NCI-H1417 (cell line): ENCODE measurements at places on chromosomes 7 and 10.

DNA sequence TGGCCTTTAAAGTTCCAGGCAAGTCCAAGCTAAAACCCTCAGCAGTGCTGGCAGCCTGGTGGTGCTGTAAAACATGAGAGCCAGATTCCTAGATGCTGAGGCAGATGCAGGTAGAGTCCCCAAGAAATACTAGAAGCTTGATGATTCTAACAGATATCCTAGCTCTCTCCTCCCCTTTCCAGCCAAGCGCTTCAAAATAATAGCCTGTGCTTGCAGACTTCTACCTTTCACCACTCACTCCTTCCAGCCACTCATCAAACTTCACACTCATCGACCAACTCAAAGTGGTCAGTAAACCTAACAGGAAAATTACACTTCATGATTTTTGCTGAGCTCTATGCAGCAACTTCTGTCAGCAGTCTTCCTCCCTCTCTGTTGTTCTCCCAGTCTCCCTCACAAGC, 50.2 kb downstream of the LMBR1 start:
- DNase-seq, result no peak

- no peak for DNase-seq
Measured at GRCh38 chr10:11261687-11262493, 244.2 kb downstream of the CELF2 start.

- DNase-seq, result peak; percentile 68
Measured at GRCh38 chr7:135620980-135621850, 41.1 kb upstream of the STMP1 start.

GRCh38 chr10:125055446-125055845, 104.9 kb downstream of the CTBP2 start:
- no peak for DNase-seq
